ENCODE measurements at places on chromosomes 6 and 20. TPM values are rescaled to one million over a fixed set of nuclear protein-coding genes. Genes with fewer than 3 reads are reported as not detected.
A peak's percentile ranks its signal among the peaks of the same experiment; 100 is the strongest.

GRCh38 chr6:152136449-152136825 is 329.0 kb downstream of the ESR1 start:
- no peak overlapping the region for H3K27ac ChIP-seq
- no peak overlapping the region for H3K4me3 ChIP-seq
- no peak for DNase-seq
- H3K4me1 ChIP-seq = no peaks in the 10 kb centered on the region

DNA sequence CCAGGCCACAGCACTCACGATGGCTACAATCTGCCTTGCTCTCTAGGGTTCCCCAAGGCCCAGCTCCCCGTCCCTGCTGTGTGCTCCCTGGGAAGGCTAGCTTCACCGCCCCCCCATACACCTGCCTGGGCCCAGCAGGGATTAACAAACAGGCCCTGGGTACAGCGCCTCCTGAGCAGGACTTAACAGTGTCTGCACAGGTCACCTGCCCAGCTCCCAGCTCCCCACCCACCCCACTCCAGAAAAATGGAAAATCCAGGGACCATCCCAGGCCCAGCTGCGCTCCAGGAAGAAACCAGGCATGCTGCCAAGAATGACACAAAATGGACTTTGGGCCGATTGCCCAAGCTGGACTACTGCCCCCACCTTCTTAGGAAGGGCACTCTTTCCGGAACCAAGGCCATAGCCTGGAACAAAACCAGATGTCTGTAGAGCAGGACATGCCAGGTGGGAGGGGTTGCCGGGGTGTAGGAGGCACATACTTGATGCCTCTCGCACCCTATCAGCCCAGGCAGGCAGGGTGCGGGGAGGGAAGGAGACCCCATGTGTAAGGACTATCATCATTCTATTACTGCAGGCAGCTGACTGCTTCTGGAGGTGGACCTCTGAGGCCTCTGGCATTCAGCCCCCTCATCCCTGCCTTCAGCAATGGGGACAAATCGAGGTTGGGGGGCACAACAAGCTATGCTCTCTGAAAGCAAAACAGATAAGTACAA is 104.9 kb downstream of the SNX5 start:
- no peaks in the 10 kb centered on the region for H3K36me3 ChIP-seq
- no peaks in the 10 kb centered on the region for H3K27me3 ChIP-seq
- peak overlapping the region; percentile 88 for H3K27ac ChIP-seq
- peak; percentile 88 for DNase-seq

DNA sequence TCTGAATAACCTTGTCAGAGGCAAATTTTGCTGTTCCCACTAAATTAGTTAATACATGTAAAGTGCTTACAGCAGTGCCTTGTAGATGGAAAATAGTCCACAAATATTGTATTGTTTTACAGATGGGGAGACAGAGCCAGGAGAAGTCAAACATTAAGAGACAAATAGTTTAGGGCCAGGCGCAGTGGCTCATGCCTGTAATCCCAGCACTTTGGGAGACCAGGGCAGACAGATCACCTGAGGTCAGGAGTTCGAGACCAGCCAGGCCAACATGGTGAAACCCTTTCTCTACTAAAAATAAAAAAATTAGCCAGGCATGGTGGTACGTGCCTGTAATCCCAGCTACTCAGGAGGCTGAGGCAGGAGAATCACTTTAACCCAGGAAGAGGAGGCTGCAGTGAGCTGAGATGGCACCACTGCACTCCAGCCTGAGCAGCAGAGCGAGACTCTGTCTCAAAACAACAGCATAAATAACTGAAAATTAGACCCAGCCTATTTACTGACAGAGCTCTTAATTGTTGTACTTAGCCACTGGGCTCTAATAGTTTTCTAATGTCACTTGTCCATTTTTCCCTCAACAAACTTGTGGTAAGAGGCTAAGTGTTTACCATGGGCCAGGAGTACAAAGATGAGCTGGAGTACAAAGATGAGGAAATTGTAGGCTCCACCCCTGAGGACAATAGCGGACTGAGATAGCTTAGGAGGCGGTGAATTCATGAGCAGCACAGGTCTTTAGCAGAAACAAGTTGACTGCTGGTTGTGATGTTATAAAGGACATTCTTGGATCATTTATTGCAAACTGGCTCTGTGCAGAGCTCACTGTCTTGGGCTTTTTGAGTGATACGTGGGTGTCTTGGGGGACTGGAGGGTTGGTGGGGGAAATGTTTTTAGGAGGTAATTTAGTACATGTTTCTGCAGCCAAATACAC is 6.4 kb downstream of the ZSWIM3 start:
- H3K27me3 ChIP-seq = no peaks in the 10 kb centered on the region
- no peaks in the 10 kb centered on the region for H3K36me3 ChIP-seq
- H3K27ac ChIP-seq = no peak overlapping the region
- H3K4me3 ChIP-seq = no peak overlapping the region
- peaks cover 5% of the 10 kb centered on the region for H3K4me1 ChIP-seq

- H3K27me3 ChIP-seq = no peaks in the 10 kb centered on the region
- H3K4me3 ChIP-seq = no peak overlapping the region
- no peaks in the 10 kb centered on the region for H3K36me3 ChIP-seq
Observed at GRCh38 chr6:9710574-9710973, 704.3 kb downstream of the TFAP2A start.

DNA sequence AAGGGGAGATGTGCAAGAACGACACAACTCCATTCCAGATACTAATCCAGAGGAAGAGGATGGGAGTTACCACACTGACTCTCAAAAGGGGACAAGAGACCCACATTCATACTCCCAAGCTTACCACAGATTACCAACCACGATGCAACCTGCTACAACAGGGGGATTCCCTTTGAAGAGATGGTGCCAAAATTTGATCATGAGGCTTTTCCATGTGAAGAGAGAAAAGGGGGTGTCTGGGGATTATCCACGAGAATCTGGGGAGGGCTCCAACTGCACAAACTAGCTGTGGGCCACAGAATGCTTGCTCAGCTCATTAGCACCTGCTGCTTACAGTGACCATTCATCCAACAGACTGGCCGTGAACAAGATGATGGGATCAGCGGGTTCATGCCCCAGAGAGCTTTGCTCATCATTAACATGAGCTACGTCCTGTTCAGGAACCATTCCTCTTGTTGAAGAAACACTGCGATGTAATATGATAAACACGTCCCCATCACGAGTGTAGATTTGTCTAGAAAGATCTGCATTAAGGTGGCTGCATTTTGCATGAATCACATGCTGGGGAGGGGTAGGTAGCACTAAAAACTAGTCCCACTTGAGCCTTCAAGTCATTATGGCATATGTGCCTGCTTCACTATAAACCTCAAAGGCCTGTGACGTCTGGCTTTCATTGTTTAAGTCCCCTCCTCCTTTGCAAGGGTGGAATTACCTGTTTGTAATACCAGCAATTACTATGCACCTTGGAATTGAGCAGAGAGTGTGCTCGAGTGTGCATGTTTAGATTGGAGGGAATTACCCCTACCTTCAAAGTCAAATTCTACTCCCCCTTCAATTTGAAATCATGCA is 4.0 kb downstream of the PLAGL2 start:
- peak; percentile 77 for DNase-seq
- H3K36me3 ChIP-seq = no peaks in the 10 kb centered on the region
- H3K4me1 ChIP-seq = peaks cover 69% of the 10 kb centered on the region
- H3K27ac ChIP-seq = peak overlapping the region; percentile 99
- no peak overlapping the region for H3K4me3 ChIP-seq
- no peaks in the 10 kb centered on the region for H3K27me3 ChIP-seq

DNA sequence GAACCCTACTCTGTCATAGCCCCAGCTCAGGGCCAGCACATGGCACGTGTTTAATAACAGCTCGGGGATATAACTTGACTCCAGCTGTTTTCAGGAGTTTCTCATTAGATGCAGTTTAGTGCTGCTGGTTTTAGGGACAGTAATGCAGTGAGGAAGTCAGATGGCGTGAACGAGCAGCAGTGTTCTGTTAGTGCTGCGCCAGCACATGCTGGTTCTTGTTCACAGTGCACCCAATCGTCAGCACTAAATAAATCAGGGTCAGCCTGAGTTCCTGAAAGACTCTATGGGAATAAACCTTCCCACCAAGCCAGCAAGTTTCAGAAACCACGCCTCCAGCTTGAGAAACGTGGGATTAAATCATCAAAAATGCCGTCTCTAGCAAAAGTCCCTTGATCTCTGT is 235.9 kb upstream of the SUPT3H start:
- H3K4me1 ChIP-seq = peaks cover 6% of the 10 kb centered on the region
- no peaks in the 10 kb centered on the region for H3K36me3 ChIP-seq
- peak; percentile 59 for DNase-seq
- no peak overlapping the region for H3K27ac ChIP-seq
- H3K27me3 ChIP-seq = no peaks in the 10 kb centered on the region

The SFT2D1 gene
- total RNA-seq = 67.8 TPM

The SLC26A8 gene
- total RNA-seq = not detected

The RNF217 gene
- total RNA-seq = 18.4 TPM

The RBL1 gene
- total RNA-seq = 9.2 TPM

Measured in hepatocyte (in vitro differentiated cells).